Adrenal gland (tissue), 19 donors: ENCODE measurements at places on chromosomes 11 and 22. TPM values are rescaled to one million over a fixed set of nuclear protein-coding genes. Genes with fewer than 3 reads are reported as not detected.

The TSPAN18 gene
- polyA plus RNA-seq: 33.3 TPM

- no peak for DNase-seq
Measured at GRCh38 chr11:46064221-46064620, 57.0 kb downstream of the PHF21A start.

DNA sequence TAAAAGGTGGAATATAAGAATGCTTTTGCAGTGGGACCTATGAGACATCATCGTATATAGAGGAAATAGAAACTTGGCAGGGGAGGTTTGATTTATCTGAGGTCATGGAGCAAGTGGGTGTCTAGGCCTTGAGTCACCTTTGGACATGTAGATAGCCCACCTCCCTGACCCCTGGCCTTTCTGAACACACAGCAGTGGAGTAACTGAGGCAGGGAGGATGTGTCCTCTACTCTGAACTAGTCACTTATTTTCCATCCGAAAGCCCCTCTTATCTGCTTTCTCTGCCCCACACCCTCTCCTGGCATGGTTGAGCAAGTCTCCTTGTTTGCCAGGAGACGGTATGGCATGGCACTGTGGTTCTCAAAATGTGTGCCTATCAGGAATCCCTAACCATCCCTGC is 7.9 kb downstream of the CD82 start:
- no peak for DNase-seq

The SEPTIN3 gene
- 1.5 TPM for polyA plus RNA-seq

- DNase-seq: no peak
Measured at GRCh38 chr11:16059332-16059731, 297.0 kb downstream of the SOX6 start.

- DNase-seq: no peak
Measured at GRCh38 chr11:16081382-16082094, 274.8 kb downstream of the SOX6 start.
